Inflammatory macrophage treated with lipopolysaccharide for 1 hour (primary cell): ENCODE measurements at places on chromosomes 12 and 14.

DNA sequence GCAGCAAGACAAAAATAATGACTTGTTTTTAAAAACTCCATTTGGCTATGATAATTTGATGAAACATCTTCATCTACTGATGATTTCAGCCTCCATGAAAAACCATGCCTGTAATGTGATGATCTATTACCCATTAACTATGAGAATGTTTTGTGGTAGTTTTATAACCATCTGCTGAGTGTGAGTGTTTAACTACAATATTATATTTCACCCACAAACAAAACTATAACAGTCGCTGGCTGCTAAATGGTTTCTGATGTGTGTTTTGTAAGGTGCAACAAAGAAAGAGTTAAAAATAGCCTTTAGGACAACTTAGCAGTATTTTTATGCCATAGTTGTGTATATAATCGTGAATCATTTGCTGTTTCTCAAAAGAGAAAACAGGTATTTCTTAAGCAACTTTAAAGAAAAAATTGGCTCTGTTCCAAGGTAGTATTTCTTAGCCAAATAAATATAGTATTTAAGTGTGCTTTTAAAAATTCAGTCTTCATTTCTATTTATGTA, 4.9 kb downstream of the PTHLH start:
- DNase-seq = no peak

GRCh38 chr12:124006085-124006845, 33.2 kb downstream of the ZNF664 start:
- DNase-seq = peak; percentile 34

- DNase-seq = no peak
Measured at GRCh38 chr12:52557476-52557875, 4.5 kb upstream of the KRT71 start.

- no peak for DNase-seq
Measured at GRCh38 chr14:104515811-104516780, 63.5 kb upstream of the C14orf180 start.

GRCh38 chr12:5914387-5915149, 30.5 kb downstream of the ANO2 start:
- no peak for DNase-seq

DNA sequence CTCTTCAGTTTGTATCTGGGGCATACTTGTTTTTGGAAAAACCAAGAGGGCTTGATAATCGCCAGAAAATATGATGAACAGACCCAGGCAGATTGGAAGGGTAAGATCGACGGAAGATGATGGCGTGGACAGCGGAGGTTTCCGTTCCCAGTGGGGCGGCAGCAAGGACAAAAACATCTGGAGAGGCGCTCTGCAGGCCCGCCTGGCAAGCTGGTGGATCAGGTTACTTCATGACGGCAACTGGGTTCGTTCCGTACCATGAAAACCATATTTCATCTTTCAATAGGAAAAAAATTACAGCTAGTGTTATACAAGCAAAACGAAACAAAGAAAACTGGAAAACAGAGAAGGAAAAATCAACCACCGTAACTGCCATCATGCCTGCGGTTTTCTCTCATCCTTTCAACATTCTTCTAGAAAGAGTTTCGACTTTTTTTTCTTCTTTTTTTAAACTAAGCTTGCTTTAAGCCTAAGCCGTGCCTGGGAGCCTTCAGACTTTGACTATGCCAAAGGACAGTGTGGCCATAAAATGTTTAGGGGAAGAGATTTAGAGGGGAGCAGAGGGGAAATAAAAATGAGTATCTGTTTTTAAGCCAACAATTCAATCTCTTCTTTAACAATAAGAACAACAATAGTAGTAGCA, 210.5 kb downstream of the FOXN3 start:
- DNase-seq = no peak

DNA sequence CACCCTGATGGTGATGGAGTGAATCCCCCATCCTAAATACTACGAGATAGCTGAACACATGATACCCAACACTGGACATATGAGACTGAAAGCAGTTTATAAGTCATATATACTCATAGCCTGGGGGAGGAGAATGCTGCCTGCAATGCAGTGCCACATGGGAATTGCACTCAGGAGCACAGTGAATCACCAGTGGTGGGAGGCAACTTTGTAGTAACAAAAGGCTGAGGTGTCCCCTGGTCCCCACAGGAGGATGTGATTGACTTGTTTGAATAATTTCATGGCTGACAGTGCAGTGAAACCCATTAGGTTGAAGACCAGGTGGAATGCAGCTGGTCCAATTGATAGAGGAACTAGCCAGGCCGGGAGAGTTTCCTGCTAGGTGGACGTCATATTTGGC, 20.2 kb downstream of the CCDC38 start:
- DNase-seq = no peak

- DNase-seq = no peak
Measured at GRCh38 chr14:24441904-24442239, 704 bp downstream of the SDR39U1 start.

DNA sequence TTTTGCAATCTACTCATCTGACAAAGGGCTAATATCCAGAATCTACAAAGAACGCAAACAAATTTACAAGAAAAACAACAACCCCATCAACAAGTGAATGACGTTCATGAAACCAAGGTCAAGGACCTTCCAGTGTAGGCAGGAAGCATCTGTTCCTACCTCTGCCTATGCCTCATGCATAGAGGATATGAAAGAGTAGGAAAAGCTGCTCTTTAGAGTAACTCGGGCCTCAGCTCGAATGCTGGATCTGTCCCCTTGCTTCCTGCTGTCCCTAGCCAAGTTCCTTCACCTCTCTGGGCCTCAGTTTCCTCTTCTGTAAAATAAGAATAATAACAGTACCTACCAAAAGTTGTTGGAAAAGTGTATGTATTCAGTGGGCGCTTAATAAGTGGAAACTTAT, 65.0 kb downstream of the FOXN4 start:
- DNase-seq = no peak

- no peak for DNase-seq
Measured at GRCh38 chr12:57236201-57236924, 6.9 kb downstream of the SHMT2 start.

- peak; percentile 19 for DNase-seq
Measured at GRCh38 chr14:52783206-52783605, 8.2 kb downstream of the GNPNAT1 start.

DNA sequence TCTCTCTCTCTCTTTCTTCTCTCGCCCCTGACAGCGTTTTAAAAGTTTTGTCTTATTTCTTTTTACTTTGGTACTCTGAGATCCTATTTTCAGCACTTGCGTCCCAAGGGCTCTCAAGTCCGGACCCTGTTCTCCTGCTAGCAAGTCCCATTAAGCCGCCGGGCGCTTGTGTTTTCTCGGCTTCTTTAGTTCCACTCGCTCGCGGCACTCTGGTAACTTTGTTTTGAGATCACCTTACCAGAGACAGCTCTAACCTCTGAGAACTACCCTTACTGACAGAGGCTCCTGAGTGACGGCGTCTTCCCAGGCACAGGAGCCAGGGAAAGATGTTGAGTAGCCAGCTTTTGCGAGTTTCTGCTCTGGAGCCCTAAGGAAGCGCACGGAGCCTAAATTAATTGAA, 2.7 kb upstream of the MYF5 start:
- no peak for DNase-seq

- DNase-seq = no peak
Measured at GRCh38 chr14:38851111-38851510, 251.9 kb downstream of the SEC23A start.

DNA sequence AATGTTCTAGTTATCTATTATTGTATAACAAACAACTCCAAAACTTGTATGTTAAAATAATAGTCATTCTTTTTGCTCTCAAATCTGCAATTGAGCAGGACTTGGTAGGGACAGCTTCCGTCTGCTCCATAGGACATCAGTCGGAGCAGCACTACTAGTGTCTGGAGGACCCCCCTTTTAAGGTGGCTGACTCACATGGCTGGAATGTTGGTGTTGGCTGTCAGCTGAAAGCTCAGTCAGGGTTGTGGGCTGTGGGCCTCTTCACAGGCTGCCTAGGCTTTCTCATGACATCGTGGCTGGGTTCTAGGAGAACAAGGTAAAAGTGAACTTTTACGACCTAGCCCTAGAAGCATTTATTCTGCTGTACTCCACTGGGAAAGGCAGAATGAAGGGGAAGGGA, 160.6 kb downstream of the ANO4 start:
- no peak for DNase-seq

- no peak for DNase-seq
Measured at GRCh38 chr14:64725261-64725815, 21.1 kb downstream of the PLEKHG3 start.

DNA sequence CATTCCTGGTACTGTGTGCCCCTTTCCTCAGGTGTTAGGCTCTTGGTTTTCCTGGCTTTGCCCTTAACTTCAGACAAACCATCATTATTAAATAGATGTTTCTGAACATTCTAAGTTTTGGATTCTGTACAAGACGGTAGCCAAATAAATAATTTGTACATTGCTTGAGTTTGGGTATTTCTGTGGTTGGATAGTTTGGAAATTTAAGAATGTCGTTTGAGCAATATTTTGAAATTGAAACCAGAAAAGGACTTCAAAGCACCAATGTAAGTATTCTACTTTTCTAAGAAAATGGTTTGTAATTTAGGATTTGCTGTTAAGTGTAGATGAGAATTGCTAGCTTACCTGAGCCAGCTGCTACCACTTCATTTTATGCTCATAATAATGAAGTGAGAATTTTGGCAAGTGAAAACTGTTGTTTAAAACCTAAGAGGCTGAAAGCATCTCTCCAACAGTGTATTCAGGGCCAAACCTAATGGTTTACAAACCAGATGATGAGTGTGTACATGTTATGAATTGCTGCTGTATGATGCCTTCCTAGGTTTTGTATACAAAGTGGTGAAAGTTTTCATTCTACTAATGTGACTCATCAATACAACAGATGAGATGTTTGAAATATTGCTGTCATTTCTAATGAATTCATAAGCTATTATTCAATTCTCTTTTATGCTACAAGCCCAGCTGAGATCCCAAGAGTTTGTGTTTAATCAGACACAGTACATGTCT, 181.5 kb upstream of the PRKD1 start:
- no peak for DNase-seq

GRCh38 chr14:20469890-20470602, 840 bp downstream of the PNP start:
- peak; percentile 84 for DNase-seq

DNA sequence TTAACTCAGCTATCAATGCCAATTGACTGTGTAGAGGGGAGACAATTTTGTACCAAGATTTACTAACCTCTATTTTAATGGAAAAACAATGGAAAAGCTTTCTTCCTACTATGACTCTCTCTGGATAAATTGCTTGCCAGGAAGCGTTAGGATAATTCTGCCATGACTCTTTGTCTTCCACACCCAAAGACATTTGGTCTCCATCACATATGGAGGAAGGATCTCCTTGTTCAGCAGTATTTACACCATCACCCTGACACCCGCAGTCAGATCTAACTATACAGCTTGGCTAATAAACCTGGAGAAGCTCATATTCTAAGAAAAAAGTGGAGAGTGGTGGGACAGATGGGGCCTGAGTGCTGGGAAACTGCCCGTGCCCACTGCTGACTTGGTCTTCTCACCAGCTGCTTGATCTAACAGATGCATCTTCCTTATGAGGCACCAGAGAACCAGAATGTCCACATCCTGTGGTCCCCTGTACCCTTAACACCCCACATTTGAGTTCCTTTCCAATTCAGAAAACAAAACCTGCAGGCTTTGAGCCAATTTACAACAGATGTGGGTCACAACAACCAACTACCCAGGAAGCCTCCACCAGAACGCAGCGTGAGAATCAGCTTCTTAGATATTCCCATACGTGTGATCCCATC, 154.0 kb downstream of the DAD1 start:
- DNase-seq = no peak

GRCh38 chr12:11927286-11927935, 143.3 kb upstream of the BCL2L14 start:
- DNase-seq = no peak

DNA sequence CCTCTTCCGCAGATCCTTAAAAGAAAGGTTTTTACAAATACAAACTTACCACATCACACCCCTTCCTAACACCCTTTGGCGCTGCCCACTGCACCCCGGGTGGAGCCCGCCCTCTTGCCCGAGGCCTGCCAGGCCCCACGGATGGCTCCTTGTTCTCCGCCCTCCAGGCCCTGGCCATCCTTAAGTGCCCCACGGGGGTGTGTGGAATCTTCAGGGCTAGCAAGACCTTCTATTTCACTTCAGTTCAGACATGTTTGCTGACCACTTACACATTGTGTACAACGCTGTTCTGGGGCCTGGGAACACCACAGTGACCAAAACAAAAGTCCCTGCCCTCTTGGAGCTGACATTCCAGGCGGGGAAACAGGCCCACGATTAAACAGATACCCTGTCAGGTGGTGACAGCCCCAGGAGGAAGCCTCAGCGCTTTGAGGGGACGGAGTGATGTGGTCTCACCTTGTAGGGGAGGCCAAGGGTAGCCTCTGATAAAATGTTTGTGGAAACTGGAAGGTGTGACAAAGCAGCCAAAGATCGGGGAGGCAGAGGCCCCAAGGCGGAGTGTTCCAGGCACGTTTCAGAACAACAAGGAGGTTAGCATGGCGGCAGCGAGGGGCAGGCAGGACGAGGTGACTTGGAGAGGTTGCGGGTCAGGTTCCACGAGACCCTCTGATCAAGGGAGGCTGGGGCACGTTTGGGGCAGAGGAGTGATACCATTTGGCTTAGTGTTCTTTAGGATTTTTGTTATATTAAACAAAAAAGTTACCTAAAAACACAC, 27.0 kb downstream of the TPCN1 start:
- DNase-seq = no peak

DNA sequence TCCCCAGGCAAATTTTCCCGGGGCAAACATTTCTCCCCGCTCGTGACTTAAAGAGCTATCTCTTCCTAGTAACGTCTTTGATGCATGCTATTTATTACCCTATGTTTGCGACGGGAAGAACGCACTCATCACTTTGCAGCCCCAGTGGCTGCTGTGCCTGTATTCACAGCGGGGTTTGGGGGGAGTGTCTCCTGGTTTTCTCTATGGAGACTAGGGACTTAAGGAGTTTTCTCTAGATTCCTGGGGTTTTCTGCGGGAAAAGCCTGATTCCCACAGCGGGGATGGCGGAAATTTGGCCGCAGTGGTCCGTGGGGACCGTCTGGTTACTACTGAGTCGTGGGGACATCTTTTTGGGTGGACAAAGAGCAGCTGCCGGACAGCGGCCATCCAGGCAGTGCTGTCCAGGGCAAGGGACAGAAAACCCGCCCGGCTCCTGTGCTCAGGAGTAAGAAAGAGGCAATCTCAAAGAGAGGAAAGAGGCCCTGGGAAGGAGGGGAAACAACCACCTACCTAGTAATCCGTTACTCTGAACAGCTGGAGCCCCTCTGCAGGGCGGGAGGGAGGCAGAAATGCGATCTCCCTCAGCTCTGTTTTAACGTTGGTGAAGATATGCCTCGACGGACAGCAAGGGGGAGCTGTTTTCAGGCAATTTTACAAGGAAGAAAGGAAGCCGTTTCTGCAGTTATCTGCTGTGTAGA, 771 bp upstream of the AVPR1A start:
- DNase-seq = peak; percentile 19

GRCh38 chr12:93609281-93610192, 37.1 kb downstream of the SOCS2 start:
- no peak for DNase-seq

- DNase-seq = no peak
Measured at GRCh38 chr12:39905152-39905551, 200.7 kb downstream of the SLC2A13 start.

- no peak for DNase-seq
Measured at GRCh38 chr14:36653962-36654793, 7.5 kb upstream of the PAX9 start.

GRCh38 chr12:78306236-78306635, 475.5 kb downstream of the NAV3 start:
- no peak for DNase-seq
